ENCODE measurements at places on chromosomes 16 and 17.

- no peak for DNase-seq
These were observed 235.6 kb downstream of the ZNF423 start for GRCh38 chr16:49620158-49620868.

- no peak for DNase-seq
These were observed 120.6 kb downstream of the NPIPB5 start for GRCh38 chr16:22631264-22631663.

DNA sequence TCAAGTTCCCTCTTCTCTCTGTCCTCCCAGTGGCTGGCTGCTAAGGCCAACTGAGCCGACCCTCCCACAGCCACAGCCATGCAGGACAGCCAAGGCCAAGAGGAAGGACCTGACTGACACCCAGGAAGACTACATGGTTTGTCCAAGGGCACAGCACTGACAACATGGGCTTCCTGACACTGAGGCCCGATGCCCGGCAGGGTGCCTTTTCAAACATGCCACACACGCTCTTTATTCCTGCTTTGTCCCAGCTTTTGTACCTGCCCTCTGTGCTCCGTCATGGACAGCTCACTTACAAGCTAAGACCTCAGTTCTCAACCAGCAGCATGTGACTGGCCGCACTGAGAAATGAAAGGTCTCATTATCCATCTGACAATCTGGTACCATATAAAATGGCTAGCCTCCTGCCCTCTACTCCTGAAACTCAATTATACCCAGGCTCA lies 45.8 kb downstream of the TEX2 start:
- DNase-seq: no peak

DNA sequence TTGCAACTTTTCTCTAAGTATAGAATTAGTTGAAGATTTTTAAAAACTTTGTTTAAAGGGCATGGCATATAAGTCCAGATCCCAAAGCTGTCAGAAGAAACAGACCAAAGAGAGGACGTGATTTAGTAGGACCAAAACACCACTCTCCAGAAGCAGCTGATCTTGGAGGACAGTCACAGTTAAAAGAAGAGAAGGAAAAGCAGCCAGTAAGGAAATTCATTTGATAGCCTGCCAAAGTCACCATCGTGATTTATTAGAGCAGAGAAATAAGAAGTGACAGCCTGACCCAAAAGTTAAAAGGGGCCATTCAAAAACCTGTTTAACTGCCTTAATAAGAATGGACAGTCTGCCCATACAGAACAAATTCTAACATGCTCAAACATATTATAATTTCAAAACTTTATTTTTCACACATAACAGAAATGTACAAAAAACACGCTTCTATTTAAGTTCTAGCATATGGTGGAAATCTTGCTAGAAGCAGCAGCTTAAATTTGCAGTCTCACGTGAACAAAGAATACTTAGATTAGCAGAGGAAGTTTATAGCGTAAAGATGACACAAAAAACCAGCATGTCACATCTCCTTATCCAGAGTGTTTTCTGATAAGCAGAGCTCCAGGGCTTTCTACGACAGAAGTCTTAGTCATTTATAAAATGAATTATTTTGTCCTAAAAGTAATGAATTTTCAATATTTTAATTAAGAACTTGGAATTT lies 37.2 kb downstream of the TXNDC11 start:
- no peak for DNase-seq

- no peak for DNase-seq
These were observed 47.4 kb upstream of the WSB1 start for GRCh38 chr17:27246537-27246936.

DNA sequence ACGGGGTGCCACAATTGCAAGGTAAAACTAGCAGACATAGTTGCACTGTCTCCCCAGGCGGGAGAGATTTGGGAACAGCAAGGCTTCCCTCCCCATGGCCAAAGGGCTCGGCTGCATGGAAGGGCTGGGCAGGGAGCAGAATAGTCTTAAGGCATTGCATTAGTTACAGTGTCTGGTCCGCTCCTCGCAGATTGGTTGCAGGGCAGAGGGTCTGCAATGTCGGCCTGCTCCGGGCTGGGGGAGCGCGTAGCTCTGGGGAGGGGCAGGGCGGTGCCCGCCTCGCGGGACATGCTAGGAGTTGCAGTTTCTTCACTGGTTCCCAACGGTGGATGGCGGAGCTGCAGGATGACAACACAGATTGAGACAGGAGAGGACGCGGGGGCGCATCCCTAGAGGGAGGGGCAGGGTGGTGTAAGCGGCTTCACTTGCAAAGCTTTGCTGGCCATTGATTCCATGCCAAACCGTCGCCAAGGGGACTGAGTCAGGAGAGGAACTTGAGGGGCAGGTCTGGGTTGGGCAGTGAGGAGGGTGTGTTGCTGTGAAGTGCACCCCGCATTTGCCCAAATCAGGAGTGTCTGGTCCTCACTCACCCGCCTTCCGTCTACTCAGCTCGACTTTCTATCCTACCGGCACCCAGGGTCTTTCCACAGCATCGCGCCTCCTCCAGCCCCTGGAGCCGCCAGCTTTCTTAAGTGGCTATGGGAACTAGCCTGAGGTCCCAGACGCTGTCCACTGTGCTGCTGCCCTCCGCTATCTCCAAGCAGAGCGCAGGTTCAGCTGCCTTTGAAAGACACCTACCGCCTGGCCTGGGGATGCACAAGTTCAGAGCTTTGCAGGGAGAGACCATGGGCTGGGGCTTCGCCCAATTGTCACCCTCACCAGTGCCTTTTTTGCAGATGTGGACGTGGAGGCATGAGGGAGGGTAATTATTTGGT lies 1748.9 kb downstream of the TP53TG3F start:
- DNase-seq: no peak

DNA sequence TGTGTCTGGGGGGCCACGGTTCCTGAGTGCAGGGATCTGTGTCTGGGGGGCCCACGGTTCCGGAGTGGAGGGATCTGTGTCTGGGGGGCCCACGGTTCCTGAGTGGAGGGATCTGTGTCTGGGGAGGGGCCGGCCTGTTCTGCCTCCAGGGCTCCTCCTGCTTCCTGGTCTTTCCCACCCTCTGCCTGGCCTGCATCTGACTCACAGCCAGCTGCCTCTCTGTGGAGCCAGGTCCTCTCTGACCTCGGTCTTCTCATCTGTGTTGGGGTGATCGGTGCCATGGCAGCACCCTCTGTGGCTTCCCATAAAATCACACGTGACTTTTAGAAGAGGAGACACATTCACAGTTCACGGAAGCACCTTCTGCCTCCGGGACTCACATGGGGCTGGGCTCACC lies 50.3 kb downstream of the ZFPM1 start:
- DNase-seq: no peak

DNA sequence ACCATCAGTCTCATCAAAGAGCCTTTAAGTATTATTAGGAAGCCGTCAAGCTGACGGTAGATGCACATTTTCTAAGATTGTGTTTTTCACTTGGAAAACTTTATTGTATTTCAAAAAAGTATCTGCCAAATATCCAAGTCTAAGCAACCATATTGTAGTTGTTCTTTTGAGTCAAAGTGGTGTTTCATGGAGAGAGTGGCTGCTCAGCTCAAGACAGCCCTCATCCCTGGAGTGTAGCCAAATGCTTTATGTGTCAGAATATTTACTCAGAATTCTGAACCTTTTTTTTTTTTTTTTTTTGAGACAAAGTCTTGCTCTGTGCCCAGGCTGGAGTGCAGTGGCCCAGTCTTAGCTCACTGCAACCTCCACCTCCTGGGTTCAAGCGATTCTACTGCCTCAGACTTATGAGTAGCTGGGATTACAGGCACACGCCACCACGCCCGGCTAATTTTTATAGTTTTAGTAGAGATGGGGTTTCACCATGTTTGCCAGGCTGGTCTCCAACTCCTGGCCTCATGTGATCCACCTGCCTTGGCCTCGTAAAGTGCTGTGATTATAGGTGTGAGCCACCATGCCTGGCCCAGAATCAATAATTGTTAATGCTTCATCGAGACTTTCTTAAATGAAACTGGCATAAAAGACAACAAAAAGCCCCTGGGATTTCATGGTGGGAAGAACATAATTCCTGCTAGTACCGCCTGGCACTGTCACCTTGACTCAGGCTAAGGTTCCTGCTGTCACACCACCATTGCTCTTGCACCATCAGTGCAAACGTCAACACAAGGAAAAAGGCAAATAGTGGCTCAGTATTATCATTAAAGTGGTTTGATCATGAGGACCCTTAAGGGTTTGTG lies 45.5 kb downstream of the PRKCA start:
- DNase-seq: no peak

GRCh38 chr16:12239226-12239625 lies 262.7 kb downstream of the SNX29 start:
- DNase-seq: no peak

DNA sequence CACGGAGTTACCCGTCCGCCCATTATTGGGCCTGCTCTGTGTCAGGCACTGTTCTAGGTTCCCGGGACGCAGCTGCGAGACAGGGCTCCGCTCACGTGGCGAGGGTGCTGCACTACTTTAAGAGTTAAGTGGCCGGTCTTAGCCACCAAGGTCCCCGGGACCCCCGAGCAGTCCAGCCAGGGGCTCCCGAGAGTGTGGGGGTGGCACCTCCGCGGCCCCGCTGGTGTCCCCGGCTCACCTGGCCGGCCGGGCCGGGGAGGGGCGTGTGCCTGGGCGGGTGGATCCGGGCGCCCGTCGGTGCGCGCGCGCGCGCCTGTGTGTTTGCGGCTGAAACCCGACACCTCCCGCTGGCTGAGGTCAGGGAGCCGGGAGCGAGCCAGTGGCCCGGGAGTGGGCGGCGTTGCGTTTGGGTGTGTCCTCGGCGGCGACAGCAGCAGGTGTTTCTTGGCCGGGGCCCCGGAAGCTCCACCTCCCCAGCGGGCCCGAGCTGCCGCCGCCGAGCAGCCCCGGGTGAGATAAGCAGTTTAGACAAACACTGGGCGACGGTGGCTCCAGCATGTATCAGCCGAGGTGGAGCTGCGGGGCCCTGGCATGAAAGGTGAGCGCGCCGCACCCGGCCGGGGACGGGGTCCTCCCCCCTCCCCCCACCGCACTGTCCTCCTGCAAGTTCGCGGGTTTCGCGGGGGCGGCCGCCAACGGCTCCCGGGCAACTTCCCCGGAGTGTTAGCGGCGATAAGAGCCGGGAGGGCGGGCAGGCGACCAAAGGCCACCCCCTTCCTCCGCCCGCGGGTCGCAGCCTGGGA lies at the start of gene GSE1:
Gene GSE1, plus strand, starts transcription at position 522 of the 803 bp plus-strand sequence. Its CDS starts 70 bp downstream, at position 592.
- DNase-seq: peak; percentile 21

DNA sequence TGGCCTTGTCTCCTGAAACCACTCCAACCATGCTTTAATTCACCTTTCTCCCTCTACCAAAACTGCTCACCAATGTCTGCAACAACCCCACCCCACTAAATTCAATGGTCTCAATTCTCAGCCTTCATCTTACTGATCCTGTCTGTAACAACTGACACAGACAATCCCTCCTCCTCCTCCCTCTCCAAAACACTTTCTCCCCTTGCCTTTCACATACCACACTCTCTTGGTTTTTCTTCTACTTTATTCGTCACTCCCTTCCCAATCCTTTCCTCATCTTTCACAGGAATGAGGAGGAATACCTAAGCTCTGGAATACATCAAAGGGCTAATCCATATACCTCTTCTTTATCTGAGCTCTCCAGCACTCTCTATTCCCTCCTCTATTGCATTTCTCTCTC lies 65.4 kb downstream of the STH start:
- no peak for DNase-seq

GRCh38 chr16:51641191-51641765 lies 490.2 kb upstream of the SALL1 start:
- no peak for DNase-seq

DNA sequence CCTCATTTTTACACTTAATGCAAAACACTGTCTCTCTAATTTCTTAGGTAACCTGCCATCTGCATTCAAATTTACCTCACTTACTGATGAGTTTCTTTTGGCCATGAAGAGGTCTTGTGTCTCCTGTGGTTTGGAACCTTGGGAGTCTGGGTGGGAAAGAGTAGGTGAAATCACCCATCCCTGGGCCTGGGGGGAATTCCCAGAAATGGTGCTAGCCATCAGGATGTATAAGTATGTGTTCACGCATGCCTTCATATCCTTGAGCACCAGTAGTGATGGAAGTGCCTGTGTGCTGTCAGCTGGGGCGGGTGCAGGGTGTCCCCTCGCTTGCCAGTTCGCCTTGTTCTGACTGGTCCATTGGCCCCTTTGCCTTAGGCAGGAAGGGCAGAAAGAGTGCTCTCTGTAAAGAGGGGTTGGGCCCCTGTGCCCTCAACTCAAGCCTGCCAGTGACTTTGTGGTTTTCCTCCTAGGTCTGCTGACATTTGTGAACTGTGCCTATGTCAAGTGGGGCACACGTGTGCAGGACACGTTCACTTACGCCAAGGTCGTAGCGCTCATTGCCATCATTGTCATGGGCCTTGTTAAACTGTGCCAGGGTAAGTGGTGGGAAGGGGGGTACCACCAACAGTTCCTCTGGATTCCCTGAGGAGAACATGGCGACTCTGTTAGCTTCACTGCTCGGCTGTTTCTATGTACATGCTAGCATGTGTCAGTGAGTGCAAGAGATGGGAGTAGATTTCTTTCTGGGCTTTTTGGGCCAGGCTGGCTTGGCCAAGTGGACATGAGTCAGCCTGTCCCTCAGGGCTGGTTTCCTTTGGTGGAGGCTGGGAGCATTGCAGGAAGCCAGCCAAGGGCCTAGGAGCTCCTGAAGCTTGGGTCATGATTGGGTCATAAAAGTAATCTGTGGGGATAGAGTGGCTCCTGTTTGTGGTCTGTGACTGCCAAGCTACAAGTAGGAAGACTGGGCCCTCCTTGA lies 23.2 kb downstream of the SLC7A6OS start:
- DNase-seq: no peak

DNA sequence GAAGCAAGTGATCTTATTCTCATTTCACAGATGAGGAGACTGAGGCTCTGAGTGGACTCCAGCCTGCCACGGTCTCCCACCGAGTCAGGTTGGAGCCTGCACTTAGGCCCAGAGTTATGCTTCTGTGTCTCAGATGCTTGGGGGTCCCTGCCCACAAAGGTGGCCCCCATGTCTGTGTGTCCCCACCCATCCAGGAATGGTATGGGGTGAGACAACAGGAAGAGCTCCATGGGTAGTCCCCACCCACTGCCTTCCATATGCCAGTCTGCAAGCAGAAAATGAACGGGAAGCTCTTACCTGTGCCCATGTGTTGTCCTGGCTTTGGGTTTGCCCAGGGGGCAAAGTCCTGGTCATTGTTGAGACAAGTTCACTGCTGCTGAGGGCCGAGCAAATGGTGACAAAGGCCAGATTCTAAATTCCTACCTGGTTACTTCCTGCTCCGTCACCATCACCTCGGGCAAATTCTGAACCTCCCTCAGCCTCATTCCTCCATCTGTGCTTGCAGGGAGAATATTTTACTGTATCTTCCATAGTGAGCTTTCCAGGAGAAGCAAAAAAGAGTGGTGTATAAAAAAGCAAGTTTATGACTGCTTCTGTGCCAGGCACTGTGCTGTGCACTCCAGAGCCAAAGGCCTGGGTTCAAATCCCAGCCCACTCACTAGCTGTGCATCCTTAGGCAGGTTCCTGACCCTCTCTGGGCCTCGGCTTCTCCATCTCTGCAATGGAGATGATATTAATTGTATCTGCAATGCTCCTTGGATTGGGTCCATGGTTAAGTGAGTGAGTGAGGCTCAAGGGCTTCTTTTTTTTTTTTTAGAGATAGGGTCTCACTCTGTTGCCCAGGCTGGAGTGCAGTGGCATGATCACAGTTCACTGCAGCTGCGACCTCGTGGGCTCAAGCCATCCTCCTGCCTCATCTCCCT lies 9.3 kb downstream of the IL4R start:
- DNase-seq: no peak

- DNase-seq: peak; percentile 19
These were observed 468.7 kb upstream of the C16orf82 start for GRCh38 chr16:26598061-26598460.

Data from dorsolateral prefrontal cortex (tissue), 122 donors.